ENCODE measurements at places on chromosomes 5 and 9.

DNA sequence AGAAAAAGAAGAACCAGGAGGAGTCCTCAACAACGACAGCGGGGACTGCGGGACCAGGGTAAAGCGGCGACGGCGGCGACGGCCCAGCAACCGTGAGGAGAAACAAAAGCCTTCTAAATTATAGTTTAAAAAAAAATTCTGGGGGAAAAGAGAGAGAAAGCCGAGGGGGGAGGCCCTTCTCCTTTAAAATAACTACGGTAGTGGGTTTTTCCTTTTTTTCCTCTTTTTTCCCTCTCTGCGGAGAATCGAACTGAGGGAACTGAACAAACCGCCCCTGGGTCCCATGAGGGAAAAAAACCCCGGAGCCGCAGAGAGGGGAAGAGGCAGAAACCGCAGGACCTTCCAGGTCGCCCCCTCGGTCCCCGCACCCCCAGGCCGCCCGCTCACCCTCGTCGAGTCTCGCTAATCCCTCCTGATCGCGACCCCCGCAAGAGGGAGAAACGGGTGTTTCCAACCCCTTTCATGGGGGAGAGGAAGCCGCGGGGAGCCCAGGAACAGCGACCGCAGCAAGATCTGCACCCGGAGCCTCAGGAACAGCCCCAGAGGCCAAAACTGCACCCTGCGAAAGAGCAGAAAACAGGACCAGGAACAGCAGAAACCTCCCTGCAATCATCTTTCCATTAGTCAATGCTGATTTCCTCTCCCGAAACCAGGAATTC, 453 bp downstream of the CPEB4 start:
- DNase-seq: no peak

DNA sequence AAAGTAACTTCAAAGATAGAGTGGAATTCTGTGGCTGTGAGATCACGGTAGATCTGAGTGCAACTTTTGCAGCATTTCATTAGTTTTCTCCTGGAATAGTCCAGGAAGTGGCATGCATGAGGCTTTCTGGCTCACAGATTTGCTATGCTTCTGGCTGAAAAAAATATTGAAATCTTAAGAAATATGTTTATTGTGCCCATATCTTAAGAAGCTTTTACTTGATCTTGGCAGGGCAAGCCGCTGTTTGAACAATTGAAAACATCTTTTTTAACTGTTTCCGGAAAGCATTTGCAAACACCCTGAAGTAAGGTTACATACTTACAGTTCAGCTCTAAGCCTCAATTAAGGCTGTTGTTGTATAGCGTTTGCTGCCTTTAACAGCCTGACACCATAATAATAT, 135.7 kb upstream of the GDNF start:
- DNase-seq: no peak

DNA sequence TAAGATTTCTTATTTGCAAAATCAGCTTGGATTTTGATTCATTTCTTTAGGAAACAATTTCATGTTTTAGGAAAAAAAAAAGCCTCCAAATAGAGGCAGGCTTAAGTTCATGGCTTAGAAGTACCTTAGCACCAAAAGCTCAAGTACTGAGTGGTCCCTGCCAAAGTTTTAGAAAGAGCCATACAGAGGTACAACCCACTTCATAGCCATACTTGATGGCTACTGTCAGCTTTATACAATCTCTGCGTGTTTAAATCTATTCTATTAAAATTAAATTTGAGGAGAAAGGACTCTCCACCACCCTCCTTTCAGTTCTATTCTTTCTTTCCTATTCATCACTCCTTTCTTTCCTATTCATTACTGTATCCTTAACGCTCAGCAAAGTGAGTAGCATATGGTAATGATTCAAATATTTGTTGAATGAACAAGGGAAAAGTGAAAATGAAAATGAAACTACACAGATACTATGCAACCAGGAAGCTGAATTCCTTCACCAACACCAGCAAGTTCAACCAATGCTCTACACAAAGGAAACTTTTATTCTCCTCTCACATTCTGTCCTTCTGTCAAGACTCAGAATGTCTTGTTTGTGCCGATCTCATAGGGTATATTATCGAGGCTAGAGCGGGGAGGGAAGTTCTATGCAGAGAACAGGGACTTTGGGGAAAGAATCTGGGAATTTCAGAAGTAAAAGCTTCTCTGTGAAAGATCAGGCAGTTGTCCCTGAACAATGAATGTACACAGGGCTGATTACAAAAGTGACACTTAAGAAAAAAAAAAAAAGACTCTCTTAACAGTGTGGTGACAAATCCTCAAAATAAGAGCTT, 138.6 kb upstream of the SPEF2 start:
- no peak for DNase-seq

GRCh38 chr9:13279284-13280141, at the start of gene MPDZ:
Gene MPDZ (minus strand): TSS chr9:13279692. CDS start chr9:13250315, 29,377 bp downstream.
- DNase-seq: peak; percentile 75

- peak; percentile 77 for DNase-seq
Measured at GRCh38 chr9:37415011-37415719, 7.3 kb upstream of the GRHPR start.
